ENCODE measurements at places on chromosomes 3 and 15.
A peak's percentile ranks its signal among the peaks of the same experiment; 100 is the strongest.

- DNase-seq = peak; percentile 69
Observed at GRCh38 chr3:56468184-56469106, at the start of gene ERC2. TSS of gene ERC2 (minus strand) at chr3:56468467.

DNA sequence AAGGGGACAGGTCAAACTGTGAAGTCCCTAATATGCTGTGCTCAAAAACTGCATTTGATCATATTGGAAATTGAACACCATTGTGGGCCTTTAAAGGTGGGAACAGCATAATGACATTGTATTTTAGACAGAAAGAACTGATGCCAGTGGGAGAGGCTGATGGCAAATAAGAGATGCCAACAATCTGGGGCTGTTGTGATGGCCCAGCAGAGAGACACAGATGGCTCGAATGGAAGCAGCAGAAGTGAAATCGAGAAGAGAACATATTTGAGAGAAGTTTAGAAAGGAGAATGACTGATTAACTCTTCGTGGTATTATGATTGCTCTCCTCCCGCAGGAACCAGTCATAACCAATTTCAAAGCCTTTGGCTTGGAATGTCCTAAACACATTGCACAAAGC, 382.9 kb downstream of the MECOM start:
- DNase-seq = no peak

GRCh38 chr15:90681480-90681879, 35.7 kb upstream of the BLM start:
- DNase-seq = peak; percentile 31

DNA sequence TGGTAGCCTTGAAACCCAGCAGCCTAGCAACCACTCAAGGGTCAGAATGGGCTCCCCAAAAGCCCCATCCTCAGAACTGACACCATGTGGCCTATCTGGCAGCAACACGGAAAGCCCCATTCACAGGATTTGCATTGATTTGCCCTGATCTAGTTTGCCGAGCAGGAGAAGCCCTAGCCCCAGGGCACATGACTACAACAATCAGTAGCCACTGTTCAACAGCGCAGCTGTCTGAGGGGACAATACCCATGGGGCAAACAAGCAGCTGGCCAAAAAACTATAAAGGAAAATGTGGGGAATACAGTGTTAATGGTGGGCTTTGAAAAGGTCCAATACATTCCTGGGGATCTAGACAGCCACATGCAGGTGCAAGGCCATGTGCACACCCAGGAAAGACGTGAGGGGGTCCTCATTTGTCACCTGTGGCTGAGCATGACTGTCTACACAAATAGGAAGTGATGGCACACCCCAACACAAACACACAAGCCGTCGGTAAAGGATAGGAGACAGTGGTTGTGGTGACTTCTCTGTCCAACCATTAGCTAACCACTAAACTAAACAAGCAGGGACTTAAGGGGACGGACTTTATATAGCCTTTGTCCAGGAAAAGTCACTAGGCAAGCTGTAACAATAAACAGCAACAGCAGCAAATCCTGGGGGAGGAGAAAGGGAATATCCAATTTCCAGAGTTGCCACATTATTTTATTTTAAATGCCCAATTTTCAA, 113.7 kb downstream of the LRIG1 start:
- no peak for DNase-seq

DNA sequence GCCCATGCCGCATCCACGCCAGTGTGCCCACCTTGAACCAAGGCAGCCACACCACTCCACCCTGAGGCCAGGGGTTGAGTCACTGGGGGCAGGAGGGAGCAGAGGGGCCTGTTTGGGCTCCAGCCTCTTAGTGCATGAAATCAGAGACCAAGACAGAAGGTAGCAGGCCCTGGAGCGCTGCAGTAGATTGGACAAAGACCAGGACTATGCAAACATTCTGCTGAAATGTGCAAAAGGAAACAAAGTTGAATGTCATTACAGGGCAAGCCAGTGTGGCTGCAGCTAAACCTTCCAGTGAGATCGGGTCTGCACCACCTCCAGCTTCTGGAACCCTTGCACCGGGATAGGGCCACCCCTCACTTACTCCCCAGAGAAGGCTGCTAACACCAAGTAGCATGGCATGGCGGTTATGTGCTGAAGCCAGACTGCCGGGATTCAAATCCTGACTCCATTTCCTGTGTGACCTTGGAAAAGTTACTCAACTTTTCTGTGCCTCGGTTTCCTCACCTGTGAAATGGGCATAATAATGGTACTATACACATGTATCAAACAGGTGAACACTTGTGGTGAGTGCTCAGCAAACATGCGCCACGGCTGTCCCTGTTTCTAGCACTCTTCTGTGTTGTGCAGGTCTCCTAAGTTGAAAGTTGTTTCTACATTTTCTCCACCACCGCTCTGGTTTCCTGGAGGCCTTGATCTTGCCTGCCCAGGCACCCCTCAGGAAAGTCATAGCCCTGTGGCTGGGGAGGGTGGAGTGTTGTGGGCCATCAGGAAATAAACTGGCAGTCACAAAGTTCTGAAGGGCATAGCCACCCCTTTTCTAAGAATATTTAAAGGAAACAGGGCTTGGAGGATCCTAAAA, 25.0 kb upstream of the GP9 start:
- no peak for DNase-seq
